Epithelial cell of alveolus of lung (primary cell): ENCODE measurements at places on chromosomes 4 and X. TPM values are rescaled to one million over a fixed set of nuclear protein-coding genes. Genes with fewer than 3 reads are reported as not detected.

DLG3 gene
- 14.7 and 26.3 TPM in 2 replicates for total RNA-seq

NEUROG2 gene
- not detected in 2 replicates for total RNA-seq

IRF2 gene
- total RNA-seq, result 20.6 and 31.5 TPM in 2 replicates

ZDHHC15 gene
- total RNA-seq, result 0.39 and 0.48 TPM in 2 replicates

TEX13D gene
- not detected in 2 replicates for total RNA-seq

REPS2 gene
- 1.6 and 3.8 TPM in 2 replicates for total RNA-seq

PDE5A gene
- 133 and 158 TPM in 2 replicates for total RNA-seq

SORCS2 gene
- 0.52 and 6.8 TPM in 2 replicates for total RNA-seq

MAGEA2B gene
- not detected in 2 replicates for total RNA-seq

RAB41 gene
- total RNA-seq, result not detected in 2 replicates

VCX3B gene
- total RNA-seq, result not detected in 2 replicates

USP17L28 gene
- not detected in 2 replicates for total RNA-seq

DOK7 gene
- 0.13 and 0.32 TPM in 2 replicates for total RNA-seq

MAMLD1 gene
- total RNA-seq, result 1.2 and 2.0 TPM in 2 replicates

MAGIX gene
- total RNA-seq, result 0.40 and 3.4 TPM in 2 replicates

PABPC5 gene
- 1.2 and 5.9 TPM in 2 replicates for total RNA-seq

ANXA3 gene
- 2.2 and 25.7 TPM in 2 replicates for total RNA-seq

OPN1MW2 gene
- not detected in 2 replicates for total RNA-seq

FRMPD3 gene
- total RNA-seq, result not detected in 2 replicates

ALAS2 gene
- not detected in 2 replicates for total RNA-seq

FMR1NB gene
- not detected in 2 replicates for total RNA-seq

PARM1 gene
- 0.65 and 1.2 TPM in 2 replicates for total RNA-seq

PFKFB1 gene
- under 0.01 TPM in 1 of 2 replicates, not detected in the other for total RNA-seq

MTTP gene
- total RNA-seq, result 0.08 and 0.26 TPM in 2 replicates

DSPP gene
- not detected in 2 replicates for total RNA-seq

MSN gene
- total RNA-seq, result 210 and 377 TPM in 2 replicates

GDPD2 gene
- not detected in 2 replicates for total RNA-seq

DGAT2L6 gene
- not detected in 2 replicates for total RNA-seq

STK26 gene
- total RNA-seq, result 6.6 and 10.9 TPM in 2 replicates

DDX53 gene
- not detected in 2 replicates for total RNA-seq

RHOXF2B gene
- not detected in 2 replicates for total RNA-seq

SMIM31 gene
- not detected in 2 replicates for total RNA-seq

SLC4A4 gene
- total RNA-seq, result 2.8 and 32.1 TPM in 2 replicates

FRMD7 gene
- total RNA-seq, result not detected in 2 replicates

EGFL6 gene
- not detected in 2 replicates for total RNA-seq
